ENCODE measurements at places on chromosomes 11 and 22. TPM values are rescaled to one million over a fixed set of nuclear protein-coding genes. Genes with fewer than 3 reads are reported as not detected.
A peak's percentile ranks its signal among the peaks of the same experiment; 100 is the strongest.

- peak; percentile 85 for DNase-seq
Observed at GRCh38 chr11:60887556-60887955, 18.8 kb downstream of the PRPF19 start.

GRCh38 chr11:75428989-75429640 is 3.9 kb downstream of the KLHL35 start:
- DNase-seq = no peak

DNA sequence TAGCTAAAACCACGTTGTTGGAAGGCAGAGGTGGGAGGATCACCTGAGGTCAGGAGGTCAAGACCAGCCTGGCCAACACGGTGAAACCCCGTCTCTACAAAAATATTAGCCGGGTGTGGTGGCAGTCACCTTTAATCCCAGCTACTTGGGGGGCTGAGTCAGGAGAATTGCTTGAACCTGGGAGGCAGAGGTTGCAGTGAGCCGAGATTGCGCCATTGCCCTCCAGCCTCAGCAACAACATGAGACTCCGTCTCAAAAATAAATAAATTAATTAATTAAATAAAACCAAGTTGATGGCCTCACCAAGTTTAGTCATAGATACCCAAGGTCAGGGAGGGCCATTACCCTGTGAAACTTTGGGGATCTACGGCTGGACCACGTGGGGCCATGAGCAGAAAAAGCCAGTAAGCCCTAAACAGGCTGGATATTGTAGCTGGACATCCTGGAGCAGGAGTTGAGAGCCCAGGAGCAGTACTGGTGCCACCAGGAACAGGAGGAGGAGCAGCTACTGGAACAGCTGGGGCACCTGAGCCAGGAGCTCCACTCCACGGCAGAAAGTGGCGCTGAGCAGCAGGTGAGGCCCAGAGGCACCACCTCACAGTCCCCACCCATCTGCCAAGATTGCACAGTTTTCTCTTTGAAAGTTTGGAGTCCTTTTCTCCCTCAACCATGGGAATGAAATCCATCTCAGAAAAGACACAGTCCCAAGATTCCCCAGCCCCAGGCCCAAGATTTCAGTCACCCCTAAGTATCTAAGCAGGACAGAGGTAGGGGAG is 50.5 kb downstream of the BTG4 start:
- DNase-seq = no peak

DNA sequence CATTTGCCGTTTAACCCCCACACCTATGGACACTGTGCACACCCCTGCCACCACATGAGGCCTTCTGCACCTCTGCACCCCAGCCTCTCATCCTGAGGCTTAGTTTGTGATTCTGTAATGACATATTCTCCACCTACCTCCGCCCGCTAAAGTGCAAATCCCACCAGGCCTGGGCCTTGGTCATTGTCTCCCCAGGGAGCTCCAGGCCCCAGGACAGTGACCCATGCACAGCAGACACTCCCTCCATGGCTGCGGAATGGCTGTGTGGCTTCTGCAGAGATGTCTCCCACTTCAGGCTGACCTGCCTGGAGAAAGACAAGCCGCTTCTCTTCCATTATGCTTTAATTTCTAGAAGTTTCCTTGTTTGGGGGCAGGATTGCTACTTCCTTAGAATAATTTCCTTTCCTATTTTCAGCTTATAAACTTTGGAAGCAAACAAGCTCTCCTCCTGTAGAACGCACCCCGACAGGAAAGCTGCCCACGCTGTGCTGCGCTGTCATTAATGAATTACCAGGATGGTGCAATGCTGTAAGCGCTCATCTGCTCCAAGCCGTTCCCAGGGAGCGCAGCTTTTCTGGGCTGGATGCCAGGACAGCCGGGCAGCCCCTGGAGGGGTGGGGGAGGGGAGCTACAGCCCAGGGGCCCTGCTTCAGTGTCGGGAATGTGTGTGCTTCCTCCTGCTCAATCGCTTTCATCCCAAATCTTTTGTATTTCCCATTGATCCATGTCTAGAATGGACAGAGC is 618.0 kb downstream of the BRD1 start:
- no peak for DNase-seq

DNA sequence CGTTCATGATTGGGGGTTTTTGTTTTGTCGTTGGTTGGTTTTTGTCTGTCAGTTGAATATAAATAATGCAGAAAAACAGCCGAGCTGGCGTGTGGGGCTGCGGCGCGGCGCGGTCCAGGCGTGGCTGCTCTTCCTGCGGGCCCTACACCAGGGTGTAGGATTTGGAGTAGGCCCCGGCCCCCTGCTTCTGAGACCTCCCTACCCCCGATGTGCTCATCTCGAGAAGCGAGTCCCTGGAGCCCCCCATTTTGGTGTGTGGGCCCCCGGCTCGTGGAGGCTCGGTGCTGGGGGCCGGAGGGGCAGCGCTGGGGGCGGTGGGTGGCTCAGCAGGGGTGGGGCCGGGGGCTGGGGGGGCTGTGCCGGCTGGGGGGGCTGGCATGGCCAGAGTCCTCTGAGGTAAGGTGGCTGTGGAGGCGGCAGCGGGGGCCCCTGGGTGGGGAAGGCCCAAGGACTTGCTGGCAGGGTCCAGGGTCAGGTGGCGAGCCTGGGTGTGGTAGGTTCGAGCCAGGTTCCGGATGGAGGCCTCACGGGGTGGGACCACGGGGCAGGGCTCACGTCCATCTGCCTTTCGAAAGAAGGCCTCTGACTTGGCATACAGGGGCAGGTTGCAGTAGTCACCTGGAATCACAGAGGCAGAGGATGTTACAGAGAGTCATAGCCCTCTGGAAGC is 100.7 kb downstream of the CEP164 start:
- no peak for DNase-seq

DNA sequence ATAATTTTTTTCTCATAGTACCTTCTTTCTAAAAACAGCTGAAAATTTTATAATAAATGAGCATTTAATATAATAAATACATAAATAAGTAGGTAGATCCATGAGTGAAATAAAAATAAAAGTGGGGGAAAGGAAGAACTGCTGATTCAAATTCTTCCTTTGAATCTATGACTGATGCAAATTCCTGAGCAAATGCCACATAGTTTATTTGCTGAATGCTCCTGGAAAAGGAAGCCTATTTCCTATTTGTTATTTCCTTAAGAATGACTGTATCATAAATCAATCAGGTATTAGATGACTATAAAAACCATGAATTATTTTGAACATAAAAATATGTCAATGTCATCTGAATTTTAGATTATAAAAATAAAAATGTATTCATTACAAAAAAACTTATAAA is 16.6 kb downstream of the BTBD10 start:
- DNase-seq = peak; percentile 74

TNNI2 gene
- not detected for total RNA-seq

DNA sequence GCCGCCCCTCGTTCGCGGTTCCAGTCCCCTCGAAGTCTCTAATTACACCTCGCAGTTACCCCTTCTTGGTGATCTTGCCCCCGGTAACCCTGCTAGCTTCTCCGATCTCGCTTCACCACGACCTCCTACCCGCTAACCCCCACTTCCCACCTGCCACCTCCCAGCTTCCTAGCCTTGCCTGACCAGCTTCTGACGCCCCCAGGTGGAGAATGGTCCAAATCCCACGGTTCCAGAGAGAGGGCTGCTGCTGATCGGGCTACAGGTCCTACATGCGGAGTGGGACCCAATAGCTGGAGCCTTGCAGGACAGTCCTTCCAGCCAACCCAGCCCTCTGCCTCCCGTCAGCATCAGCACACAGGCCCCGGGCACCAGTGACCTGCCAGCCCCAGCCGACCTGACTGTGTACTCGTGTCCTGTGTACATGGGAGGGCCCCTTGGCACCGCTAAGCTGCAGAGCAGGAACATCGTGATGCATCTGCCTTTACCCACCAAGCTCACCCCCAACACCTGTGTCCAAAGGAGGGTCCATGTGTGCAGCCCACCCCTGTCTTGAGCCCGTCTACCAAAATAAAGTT is 31.9 kb downstream of the RRP8 start:
- no peak for DNase-seq

DNA sequence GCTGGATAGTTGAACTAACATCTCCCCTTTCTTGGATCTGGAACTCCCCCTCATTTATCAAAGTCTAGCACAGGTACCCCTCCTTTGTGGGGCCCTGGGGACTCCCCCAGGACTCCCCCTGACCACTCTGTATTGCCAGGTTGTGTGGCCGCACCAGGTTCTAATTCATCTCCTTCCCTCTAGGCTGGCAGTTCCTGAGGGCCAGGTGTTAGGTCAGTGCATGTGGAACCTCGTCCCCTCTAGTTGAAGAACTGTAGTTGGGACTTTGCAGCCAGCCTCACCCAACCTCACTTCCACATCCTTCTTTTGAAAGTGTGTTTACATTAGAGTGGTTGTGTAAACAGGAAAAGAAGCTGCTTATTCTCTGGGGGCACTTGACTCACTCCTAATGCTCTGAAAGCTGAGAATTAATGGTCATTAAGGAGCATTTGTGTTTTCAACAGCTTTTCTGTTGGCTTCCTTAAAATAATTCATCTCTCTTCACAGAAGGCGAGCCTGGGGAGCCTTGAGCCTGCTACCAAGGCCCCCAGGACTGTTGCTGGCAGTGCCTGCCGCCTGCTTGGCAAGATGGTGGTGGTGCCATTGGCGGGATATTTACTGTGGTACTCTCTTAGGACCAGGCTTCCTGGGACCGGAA is 11.8 kb downstream of the UPB1 start:
- DNase-seq = peak; percentile 29

Measured in dermis blood vessel endothelial cell (primary cell).